ENCODE measurements at places on chromosomes 16 and 17. TPM values are rescaled to one million over a fixed set of nuclear protein-coding genes. Genes with fewer than 3 reads are reported as not detected.

Gene MMD
- 32.8 TPM for total RNA-seq

DNA sequence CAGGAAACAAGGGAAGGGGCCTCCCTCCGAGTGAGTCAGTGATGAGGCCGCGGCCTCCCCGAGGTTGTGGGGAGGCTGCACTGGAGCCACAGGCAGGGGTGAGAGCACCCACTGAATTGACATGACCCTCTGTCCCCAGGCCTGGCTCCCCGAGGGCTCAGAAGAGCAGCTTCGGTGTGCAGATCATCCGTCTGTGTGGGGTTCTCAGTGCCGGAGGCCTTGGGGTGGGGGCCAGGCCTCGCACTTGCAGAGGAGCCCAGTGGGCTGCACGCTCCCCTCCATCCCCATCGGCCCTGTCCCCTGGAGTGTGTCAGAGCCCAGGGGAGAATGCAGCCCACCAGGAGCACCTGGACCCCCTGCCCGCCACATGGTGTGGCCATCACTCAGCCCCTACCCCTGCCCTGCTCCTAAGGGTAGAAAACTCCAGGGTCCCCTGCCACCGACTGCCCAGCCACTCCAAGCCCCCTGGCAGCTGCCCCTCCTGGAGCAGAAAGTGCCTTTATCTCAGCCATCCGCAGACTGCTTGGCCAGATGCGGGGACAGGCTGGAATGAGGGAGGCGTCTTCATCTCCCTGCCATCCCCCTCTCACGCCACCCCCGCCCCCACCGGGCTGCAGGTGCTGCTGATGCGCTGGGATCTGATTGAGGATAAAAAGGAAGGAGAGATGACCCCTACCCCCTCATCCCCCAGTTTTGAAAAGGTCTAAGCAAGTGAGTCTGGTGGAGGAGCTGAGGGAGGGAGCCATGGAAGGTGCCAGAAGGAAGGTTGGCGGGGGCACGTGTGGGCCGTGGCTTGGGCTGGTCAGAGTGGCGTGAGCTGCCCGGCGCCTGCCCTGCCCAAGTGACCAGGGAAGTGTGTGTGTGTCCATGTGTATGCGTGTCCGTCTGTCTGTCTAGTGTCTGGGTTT lies 358.3 kb downstream of the SEC14L1 start:
- no peak for DNase-seq

GRCh38 chr16:26505496-26505895 lies 561.2 kb upstream of the C16orf82 start:
- no peak for DNase-seq

Gene SLC35G6
- not detected for total RNA-seq

Gene SPATA32
- 0.22 TPM for total RNA-seq

DNA sequence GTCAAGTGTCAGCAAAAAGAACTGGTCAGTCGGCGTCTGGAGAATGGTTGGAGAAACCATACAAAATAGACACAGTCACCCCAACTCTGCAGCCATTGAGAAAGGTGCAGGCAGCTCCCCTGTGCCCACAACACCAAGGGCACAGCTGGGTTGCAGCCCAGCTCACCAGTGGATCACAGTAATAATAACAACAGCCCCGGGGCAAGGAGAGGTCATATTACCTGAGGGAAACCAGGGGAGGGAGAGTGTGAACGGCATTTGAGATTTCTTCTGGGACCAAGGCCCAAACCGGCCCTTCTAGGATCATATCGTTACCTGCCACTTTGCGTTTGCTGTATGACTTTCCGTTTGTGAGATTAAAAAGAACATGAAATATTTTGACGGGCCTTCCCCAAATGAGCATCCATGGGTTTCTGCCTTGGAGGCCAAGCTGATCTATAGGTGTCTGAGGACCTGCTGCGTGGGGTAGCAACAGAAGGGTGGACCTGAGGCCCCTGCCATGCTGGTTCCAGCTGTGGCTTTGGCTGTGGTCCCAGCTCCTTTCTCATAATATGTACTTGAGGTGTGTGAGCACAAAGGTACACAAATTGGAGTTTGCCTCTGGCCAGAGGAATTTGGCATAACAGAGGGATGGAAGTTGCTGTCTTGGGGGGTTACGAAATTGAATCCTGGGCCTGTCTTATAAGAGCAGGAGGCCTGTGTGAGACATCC lies 154.6 kb downstream of the CMIP start:
- no peak for DNase-seq

DNA sequence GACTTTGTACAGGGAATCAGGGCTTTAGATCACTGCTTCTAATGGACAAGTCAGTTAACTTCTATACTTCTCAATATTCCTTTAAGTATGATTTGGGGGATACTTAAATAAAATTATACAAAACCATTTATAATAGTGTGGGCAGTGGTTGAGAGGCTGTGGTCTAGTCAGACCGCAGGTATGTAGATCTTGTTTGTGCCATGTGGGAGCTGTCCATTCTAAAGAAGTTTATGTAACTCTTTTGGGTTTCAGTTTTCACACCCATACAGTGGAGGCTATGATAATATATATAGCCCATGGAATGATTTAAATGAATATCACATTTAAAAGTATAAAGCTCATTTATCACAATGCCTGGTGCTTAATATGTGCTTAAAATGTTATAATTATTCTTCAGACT lies 654.3 kb upstream of the KIF2B start:
- no peak for DNase-seq

DNA sequence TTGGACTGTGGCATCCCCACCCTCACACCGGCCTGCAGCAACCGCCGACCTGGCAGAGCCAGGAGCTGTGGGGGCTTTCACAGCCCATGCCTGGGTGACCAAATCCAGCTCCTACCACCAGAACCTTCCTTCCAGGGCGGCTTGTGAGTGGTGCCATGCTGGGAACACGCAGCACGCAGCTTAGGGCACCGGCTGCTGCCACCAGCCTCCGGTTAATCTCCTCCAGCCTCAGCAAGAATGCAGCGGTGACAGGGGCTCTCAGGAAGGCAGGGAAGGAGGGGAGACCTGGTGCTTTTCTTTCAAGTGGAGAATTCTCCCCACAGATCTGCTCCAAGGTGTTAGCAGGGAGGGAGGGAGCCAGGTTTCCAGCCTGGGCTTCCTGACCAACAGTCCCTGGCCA lies 32.3 kb upstream of the ANKRD40CL start:
- no peak for DNase-seq

- no peak for DNase-seq
Measured at GRCh38 chr17:63295839-63296590, 150.1 kb downstream of the CYB561 start.

- no peak for DNase-seq
Measured at GRCh38 chr17:18959071-18959844, 7.3 kb downstream of the SLC5A10 start.

GRCh38 chr17:65560628-65561451 lies 608 bp downstream of the AXIN2 start:
- DNase-seq: peak; percentile 82

DNA sequence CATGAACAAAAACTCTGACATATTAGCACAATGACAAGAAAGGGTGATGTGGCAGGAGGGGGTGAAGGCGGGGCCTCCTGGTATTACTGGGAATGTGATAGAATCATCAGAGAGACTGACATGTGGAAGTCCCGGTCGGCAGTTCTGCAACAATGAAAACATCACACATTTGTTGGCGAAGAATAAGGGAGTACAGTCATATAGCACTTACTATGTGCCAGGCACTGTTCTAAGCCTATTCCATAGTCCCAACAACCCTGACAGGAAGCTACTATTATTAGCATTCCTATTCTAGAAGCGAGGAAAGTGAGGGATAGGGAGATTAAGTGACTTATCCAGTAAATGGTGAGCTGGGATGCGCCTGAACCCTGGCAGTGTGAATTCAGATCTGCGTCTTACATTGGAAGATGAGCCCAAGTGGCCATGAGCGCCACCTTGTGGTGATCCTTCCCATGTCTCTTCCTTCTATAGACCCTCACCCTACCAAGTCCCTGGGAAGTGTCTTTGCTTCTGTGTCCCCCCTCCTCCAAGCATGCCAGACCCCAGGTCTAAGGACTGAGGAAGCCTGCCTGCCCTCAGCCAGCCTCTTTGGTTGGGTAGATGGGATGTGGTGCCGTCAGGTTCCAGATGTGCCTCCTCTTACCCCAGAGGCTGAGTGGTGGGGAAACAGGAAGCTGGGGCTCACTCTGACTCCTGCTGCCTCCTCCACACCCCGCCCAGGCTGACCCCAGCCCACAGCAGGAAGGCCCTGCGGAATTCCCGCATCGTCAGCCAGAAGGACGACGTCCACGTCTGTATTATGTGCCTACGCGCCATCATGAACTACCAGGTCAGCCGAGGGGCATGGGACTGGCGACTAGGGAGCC lies 14.0 kb downstream of the FMNL1 start:
- peak; percentile 83 for DNase-seq

- peak; percentile 34 for DNase-seq
Measured at GRCh38 chr17:19724501-19725420, 8.4 kb upstream of the SLC47A2 start.

- DNase-seq: no peak
Measured at GRCh38 chr17:15267996-15268395, 2.9 kb upstream of the PMP22 start.

Gene CD300LG
- total RNA-seq: not detected

GRCh38 chr17:28225271-28225670 lies 93.7 kb upstream of the TMEM97 start:
- no peak for DNase-seq

DNA sequence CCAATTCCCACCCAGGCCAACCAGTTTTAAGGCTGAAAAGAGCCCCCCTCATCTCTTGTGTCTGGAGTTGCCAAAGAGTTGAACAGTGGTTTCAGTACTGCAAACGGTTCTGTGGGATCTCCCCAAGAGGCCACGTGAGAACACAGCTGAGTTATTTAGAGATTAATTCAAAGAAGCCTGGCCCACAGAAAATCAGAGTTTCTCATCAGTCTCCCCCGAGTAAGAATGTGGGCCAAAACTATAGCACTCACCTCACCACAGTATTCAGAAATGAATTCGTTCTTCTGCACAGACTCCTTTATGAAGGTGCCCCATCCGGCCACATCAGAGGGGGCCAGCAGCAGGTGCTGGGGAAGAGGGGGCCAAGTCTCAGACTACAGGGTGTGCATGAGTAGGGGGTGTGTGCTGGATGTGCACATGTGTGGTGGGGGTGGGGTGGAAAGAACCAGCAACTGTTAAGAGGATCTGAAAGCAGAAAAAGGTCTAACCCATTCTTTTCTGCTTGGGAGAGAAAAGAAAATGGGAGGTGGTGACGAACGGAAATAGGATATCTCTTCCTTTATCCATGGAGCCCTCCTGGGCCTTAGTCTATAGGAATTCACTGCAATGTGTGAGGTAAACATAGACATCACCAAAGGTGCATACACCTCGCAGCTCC lies 22.6 kb downstream of the CNTNAP1 start:
- no peak for DNase-seq

DNA sequence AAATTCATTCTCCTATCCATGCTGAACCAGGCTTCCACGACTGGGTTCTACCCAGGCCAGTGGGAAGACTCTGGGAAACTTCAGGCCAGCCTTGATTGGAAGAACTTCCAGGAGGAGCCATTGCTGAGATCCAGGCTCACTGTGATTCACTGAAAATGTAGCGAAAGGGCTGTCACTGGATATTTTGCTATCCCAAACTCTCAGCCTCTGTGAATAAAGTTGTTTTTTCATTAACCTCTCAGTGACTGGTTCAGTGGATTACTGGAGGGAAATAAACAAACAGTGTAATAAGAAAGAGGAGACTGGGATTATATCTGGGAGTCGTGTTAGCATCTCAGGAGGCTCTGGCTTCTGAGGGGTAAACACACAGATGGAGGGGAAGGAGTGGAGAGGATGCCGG lies 3.1 kb downstream of the FOXL1 start:
- no peak for DNase-seq

GRCh38 chr16:89949121-89949742 lies 677 bp downstream of the DEF8 start:
- DNase-seq: no peak

GRCh38 chr16:23072084-23072599 lies 77.1 kb downstream of the USP31 start:
- DNase-seq: no peak

DNA sequence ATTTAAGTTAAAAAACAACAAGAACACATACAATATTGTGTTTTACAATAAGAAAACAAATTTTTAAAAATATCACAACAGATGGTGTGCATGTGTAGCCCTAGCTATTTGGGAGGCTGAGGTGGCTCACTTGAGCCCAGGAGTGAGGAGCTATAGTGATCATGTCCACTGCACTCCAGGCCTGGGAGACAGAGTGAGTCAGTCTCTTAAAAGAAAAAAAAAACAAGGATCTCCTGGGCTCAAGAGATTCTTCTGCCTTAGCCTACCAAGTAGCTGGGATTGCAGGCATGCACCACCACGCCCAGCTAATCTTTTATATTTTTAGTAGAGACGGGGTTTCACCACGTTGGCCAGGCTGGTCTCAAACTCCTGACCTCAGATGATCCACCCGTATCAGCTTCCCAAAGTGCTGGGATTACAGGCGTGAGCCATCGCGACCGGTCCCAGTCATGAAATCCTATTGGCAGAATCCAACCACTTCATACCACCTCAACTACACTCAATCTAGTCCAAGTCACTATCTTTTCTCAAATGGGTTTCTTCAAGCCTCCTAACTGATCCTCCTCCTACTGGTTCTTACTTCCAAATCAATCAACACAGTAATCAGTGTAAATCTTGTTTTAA lies 55.0 kb downstream of the STH start:
- DNase-seq: no peak

DNA sequence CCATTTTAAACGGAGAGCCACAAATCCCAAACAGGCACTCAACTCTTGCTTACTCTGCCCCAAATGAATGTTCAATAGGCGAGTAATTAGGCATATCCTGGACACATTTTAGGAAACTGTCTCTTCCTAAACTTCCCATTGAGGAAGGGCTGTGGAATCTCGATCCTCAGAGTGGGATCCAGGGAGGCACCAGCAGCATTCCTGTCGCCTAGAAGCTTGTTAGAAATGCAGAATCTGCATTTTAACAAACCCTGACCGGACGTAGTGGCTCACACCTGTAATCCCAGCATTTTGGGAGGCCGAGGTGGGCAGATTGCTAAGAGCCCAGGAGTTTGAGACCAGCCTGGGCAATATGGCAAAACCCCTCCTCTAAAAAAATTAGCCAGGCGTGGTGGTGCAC lies 95.6 kb downstream of the GAS7 start:
- no peak for DNase-seq

DNA sequence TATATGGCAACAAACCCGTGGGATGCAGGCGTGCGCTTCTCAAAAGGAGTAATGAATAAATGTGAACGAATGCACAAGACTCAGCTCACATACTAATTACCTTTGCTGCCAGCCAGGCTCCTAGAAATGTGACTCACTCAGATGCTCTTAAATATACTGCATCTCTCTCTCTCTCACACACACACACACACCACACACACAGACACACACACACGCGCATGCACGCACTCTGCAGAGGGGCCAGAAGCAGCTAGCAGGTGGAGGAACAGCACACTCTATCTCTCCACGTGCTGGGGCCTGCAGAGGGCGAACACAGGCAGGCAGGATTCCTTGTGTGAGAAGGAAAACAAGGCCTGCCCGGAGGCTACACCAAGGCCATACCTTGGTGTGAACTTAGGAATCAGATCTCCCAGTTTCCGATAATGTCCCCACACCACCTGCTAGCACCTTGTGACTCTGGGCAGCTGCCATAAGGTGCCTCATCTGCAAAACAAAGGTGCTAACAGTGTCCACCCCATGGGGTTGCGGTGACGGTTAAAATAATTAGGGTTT lies 5.3 kb downstream of the GPRC5B start:
- no peak for DNase-seq

GRCh38 chr16:54290833-54291655 lies 4.5 kb upstream of the IRX3 start:
- no peak for DNase-seq

Gene EVPLL
- not detected for total RNA-seq

Gene MFSD11
- total RNA-seq: 28.6 TPM
